ENCODE measurements at places on chromosomes 11 and 22.

- no peak for DNase-seq
- H3K4me3 ChIP-seq: no peak overlapping the region
- H3K27me3 ChIP-seq: no peaks in the 10 kb centered on the region
- peaks cover 12% of the 10 kb centered on the region for H3K4me1 ChIP-seq
- no peak overlapping the region for H3K27ac ChIP-seq
- peaks cover 4% of the 10 kb centered on the region for H3K36me3 ChIP-seq
These were observed 4.2 kb downstream of the MRGPRF start for GRCh38 chr11:69008737-69009440.

DNA sequence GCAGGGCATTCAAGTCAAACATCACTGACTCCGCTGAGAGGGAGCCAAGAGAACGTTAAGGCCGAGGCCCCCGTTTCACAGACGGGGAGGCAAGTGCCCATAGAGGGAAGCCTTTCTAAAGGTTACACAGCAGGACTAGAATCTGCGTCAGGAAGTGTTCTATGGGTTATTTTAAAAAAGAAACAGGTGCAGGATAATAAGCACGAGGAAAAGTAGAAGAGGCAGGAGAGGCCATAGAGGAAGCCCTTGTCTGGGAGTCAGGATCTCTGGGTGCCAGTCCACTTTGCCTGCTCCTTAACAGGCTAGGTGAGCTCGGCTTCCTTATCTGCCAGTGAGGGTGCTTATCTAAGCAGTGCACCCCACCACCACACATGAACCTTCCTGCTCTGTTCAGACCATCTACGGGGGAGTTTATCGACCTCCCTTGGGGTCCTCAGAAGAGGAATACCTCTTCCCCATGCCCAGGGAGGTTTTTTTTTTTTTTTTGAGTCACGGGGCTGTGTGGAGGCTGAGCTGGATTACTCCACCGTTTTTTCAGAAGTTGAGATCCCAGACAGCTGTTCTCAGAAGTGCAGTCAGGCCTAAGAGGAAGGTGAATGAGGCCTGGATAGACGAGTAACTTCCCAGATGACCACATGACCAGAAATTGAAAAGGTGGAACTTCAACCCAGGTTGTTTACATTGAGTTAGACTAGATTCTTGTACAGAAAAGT, 1.2 kb upstream of the FCHSD2 start:
- peak overlapping the region; percentile 52 for H3K4me3 ChIP-seq
- H3K27ac ChIP-seq: no peak overlapping the region
- no peak for DNase-seq
- H3K27me3 ChIP-seq: peaks cover 3% of the 10 kb centered on the region

DNA sequence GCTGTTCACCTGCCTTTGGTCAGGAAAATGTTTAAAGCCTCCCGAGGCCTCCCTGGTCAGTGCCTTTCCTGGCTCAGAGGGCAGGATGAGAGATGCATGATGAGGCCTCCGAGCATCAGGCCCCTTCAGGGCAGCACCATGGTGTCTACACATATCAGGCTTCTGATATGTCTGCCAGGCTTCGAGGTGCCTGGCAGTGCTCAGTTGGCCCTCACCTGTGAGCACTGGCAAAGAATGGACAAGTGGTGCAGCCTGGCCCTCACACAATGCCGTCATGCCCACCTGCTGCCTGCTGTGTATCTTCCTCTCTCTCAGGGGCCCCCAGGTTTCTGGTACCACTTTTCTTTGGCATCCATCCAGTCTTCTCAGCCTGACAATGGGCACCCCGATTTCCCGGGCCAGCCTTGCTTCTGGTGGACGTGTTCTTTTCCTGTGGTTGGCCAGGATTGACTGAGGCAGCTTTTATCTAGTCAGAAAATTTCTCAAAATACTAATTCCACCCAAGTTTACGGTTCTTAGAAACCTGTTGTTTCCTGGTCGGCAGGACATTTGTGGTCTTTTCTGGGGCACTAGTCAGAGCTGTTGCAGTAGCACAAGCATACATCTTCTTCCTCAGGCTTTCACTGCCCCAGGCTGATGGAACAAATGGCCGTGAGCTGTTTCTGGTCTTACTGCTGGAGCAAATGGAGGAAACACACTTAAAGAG, 76.8 kb upstream of the SUSD2 start:
- DNase-seq: no peak
- H3K4me3 ChIP-seq: no peak overlapping the region
- no peaks in the 10 kb centered on the region for H3K4me1 ChIP-seq
- H3K27me3 ChIP-seq: no peaks in the 10 kb centered on the region

- H3K4me1 ChIP-seq: no peaks in the 10 kb centered on the region
- no peak for DNase-seq
- H3K36me3 ChIP-seq: no peaks in the 10 kb centered on the region
- H3K4me3 ChIP-seq: no peak overlapping the region
- no peaks in the 10 kb centered on the region for H3K27me3 ChIP-seq
- H3K27ac ChIP-seq: no peak overlapping the region
These were observed 33.0 kb upstream of the NUP160 start for GRCh38 chr11:47881145-47881544.

DNA sequence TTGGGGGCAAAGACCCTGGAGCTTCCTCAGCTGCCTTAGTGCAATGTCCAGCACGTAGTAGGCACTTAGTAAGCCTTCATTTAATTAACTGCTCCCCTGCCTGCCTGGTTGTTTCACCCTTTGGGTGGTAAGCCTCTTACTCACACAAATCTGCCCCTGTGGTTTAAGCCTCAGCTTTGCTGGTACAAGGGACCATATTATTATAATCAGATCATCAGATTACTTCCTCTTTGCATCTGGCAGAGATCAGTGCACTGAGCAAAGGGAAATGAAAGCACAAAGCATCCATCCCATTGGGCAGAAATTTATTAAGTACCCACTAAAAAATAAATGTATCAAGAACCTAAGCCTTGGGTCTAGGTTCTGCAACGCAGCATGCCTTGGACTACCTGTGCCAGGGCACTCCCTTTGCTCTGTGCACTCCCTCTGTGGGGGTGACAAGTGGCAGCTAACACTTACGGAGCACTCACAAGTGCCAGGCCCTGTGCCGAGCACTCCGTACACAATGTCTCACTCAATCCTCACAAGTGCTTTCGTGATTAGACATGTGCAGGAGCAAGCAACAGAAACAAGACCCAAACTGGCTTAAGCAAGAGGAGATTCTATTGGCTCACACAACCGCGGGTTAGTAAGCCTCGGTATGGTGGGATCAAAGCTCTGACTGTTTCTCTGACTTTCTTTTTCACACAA, 34.9 kb upstream of the DAGLA start:
- no peaks in the 10 kb centered on the region for H3K4me1 ChIP-seq
- H3K27me3 ChIP-seq: no peaks in the 10 kb centered on the region
- H3K4me3 ChIP-seq: no peak overlapping the region
- H3K36me3 ChIP-seq: no peaks in the 10 kb centered on the region

DNA sequence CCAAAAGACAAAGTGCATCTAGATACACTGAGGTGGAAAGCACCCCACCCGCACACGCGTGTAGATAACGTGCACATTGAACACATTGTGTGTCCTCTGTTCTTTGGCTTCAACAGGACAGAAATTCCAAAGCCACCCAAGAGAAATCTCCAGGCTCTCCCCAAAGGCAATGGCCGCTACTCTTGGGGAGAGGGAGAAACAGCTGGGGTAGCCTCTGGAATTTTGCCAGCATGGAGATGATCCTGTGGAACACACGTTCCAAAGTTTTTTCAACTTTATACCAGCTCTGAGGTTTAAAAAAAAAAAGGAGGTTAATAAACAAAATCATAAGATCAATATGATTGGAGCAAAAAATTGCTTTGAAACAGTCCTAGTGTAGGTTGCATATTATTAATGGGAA, 63.0 kb upstream of the CD82 start:
- H3K27ac ChIP-seq: no peak overlapping the region
- no peaks in the 10 kb centered on the region for H3K36me3 ChIP-seq
- H3K27me3 ChIP-seq: no peaks in the 10 kb centered on the region
- no peak overlapping the region for H3K4me3 ChIP-seq
- DNase-seq: no peak

- H3K27me3 ChIP-seq: no peaks in the 10 kb centered on the region
- H3K4me1 ChIP-seq: no peaks in the 10 kb centered on the region
- DNase-seq: peak; percentile 61
- H3K27ac ChIP-seq: no peak within 1 kb of the TSS
These were observed at the start of gene NLRX1 for GRCh38 chr11:119168471-119169281. Gene NLRX1 (plus strand): TSS chr11:119168725. CDS start chr11:119171404, 2,679 bp downstream.

GRCh38 chr11:128500493-128500892, 86.9 kb downstream of the ETS1 start:
- H3K27me3 ChIP-seq: no peaks in the 10 kb centered on the region
- H3K36me3 ChIP-seq: no peaks in the 10 kb centered on the region
- H3K4me1 ChIP-seq: peaks cover 8% of the 10 kb centered on the region
- H3K4me3 ChIP-seq: no peak overlapping the region
- no peak overlapping the region for H3K27ac ChIP-seq

- no peaks in the 10 kb centered on the region for H3K27me3 ChIP-seq
- no peaks in the 10 kb centered on the region for H3K36me3 ChIP-seq
- H3K4me3 ChIP-seq: no peak overlapping the region
- peaks cover 3% of the 10 kb centered on the region for H3K4me1 ChIP-seq
- no peak for DNase-seq
- no peak overlapping the region for H3K27ac ChIP-seq
These were observed 97.3 kb downstream of the GALNT18 start for GRCh38 chr11:11524436-11525061.

GRCh38 chr11:1763796-1764661, at the start of gene CTSD:
Gene CTSD (minus strand): TSS chr11:1763927. CDS start chr11:1763859, 68 bp downstream.
- H3K4me3 ChIP-seq: peak within 1 kb of the TSS; percentile 97
- H3K27me3 ChIP-seq: no peaks in the 10 kb centered on the region
- peaks cover 3% of the 10 kb centered on the region for H3K4me1 ChIP-seq
- no peak within 1 kb of the TSS for H3K27ac ChIP-seq
- DNase-seq: no peak

GRCh38 chr22:50469377-50470305, 5.2 kb downstream of the SBF1 start:
- peaks cover 8% of the 10 kb centered on the region for H3K4me1 ChIP-seq
- H3K4me3 ChIP-seq: no peak overlapping the region
- H3K36me3 ChIP-seq: peaks cover 32% of the 10 kb centered on the region
- DNase-seq: no peak
- no peak overlapping the region for H3K27ac ChIP-seq
- H3K27me3 ChIP-seq: no peaks in the 10 kb centered on the region

- no peak overlapping the region for H3K4me3 ChIP-seq
- peaks cover 9% of the 10 kb centered on the region for H3K4me1 ChIP-seq
- H3K27me3 ChIP-seq: no peaks in the 10 kb centered on the region
- peaks cover 32% of the 10 kb centered on the region for H3K36me3 ChIP-seq
- no peak for DNase-seq
- no peak overlapping the region for H3K27ac ChIP-seq
These were observed 3.8 kb downstream of the CSNK1E start for GRCh38 chr22:38313384-38313955.

GRCh38 chr11:5631969-5632635, 7.3 kb downstream of the TRIM34 start:
- no peaks in the 10 kb centered on the region for H3K36me3 ChIP-seq
- H3K27ac ChIP-seq: no peak overlapping the region
- no peak for DNase-seq
- no peak overlapping the region for H3K4me3 ChIP-seq
- H3K4me1 ChIP-seq: no peaks in the 10 kb centered on the region
- no peaks in the 10 kb centered on the region for H3K27me3 ChIP-seq

Data from iPS DF 6.9 (cell line).